ENCODE measurements at places on chromosomes 11 and 22.

GRCh38 chr11:45178890-45179671 lies 32.6 kb downstream of the PRDM11 start:
- H3K27me3 ChIP-seq, result no peaks in the 10 kb centered on the region
- H3K27ac ChIP-seq, result no peak overlapping the region
- H3K4me1 ChIP-seq, result no peaks in the 10 kb centered on the region
- no peak for DNase-seq

DNA sequence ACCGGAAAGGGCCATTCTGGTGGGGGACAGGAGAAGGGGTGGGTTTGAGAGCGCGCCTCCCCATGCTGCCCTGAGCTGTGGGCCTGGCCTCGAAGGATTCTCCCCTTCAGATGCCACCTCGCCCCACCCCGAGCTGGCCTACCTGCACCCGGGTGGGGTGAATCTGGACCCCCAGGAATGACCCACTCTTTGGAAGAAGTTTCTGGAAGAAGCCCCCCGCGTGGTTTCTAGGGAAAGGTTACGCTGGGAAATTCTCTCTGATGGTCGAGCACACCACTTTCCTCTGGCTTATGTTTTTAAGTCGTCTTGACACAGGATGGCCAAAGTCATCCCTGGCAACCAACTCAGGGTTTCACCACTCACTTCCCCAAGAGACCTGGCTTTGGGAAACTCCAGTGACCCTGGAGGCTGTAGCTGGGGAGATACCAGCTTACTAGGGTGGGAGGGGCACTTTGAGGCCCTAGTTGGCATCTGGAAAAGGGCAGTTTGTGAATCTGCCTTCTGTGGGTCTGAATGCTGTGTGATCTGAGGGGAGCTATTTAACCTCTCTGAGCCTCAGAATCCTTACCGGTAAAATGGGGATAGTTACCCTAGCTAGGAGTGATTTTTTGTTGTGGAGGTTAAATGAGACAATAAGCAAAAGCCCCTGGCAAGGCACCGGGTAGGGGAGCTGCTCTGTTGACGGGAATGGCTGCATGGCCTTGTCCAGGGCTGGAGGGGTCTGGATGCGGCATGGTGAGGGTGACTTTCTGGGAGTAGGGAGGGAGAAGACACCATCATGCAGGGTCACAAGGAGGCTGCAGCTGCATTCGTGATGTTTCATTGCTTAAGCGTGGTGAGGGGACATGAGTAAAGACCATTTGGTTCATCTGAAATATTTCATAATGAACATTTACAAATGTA lies 45.3 kb upstream of the ACCSL start:
- H3K4me3 ChIP-seq, result no peak overlapping the region
- H3K36me3 ChIP-seq, result no peaks in the 10 kb centered on the region
- no peak for DNase-seq
- H3K27me3 ChIP-seq, result peaks cover 3% of the 10 kb centered on the region
- H3K4me1 ChIP-seq, result no peaks in the 10 kb centered on the region

- no peaks in the 10 kb centered on the region for H3K27me3 ChIP-seq
- no peak for DNase-seq
- H3K4me1 ChIP-seq, result no peaks in the 10 kb centered on the region
- H3K27ac ChIP-seq, result no peak overlapping the region
- H3K36me3 ChIP-seq, result no peaks in the 10 kb centered on the region
Measured at GRCh38 chr11:74559934-74560309, 32.5 kb upstream of the POLD3 start.

DNA sequence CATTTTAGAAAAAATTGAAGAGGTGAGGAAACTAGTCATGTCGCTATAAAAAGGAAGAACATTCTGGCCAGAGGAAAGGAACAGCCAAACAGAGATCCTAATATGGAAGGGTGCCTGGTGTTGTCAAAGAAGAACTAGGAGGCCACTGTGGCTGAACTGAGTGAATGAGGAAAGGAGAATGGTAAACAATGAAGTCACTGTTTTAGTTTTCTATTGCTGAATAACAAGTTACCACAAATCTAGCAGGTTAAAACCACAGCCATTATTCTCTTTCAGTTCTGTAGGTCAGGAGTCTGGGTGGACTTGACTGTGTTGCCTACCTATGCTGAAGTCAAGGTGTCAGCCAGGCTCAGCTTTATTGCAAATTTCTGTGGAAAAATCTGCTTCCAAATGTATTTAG lies 549.3 kb upstream of the CCDC90B start:
- no peak overlapping the region for H3K4me3 ChIP-seq
- H3K27ac ChIP-seq, result no peak overlapping the region
- no peak for DNase-seq
- no peaks in the 10 kb centered on the region for H3K36me3 ChIP-seq
- H3K27me3 ChIP-seq, result peaks cover 3% of the 10 kb centered on the region

DNA sequence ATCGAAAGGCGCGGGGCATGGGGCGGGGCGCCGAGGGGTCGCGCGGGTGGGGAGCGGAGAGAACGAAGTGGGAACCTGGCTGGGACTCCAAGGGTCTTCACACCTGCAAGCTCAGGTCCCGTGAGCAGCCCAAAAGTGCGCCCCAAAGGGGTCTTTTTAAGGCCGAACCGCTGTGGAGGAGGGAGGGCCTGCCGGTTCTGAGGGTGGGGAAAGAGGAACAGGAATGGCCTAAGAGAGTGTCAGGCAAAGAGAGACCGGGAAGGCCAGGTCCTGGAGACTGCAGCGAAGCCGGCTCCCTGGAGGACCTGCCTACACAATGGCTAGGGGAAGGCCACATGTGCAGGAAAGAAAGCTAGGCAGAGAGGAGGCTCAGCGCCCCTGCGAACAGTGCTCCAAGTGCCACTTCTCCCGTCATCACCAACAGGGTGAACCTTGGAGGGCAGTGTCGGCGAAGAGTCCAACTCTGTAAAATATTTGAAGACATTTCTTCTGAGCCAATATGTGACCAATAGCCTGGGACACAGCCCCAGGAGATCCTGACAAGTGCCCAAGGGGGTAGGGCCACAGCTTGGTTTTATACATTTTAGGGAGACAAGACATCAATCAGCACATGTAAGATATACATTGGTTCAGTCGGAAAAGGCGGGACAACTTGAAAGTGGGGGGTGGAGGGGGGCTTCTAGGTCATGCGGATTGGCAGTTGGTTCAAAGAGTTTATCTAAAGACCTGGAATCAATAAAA lies 710 bp upstream of the DGCR2 start:
- DNase-seq, result no peak
- H3K27ac ChIP-seq, result peak overlapping the region; percentile 48
- H3K4me3 ChIP-seq, result peak overlapping the region; percentile 38
- H3K4me1 ChIP-seq, result peaks cover 38% of the 10 kb centered on the region
- no peaks in the 10 kb centered on the region for H3K27me3 ChIP-seq

DNA sequence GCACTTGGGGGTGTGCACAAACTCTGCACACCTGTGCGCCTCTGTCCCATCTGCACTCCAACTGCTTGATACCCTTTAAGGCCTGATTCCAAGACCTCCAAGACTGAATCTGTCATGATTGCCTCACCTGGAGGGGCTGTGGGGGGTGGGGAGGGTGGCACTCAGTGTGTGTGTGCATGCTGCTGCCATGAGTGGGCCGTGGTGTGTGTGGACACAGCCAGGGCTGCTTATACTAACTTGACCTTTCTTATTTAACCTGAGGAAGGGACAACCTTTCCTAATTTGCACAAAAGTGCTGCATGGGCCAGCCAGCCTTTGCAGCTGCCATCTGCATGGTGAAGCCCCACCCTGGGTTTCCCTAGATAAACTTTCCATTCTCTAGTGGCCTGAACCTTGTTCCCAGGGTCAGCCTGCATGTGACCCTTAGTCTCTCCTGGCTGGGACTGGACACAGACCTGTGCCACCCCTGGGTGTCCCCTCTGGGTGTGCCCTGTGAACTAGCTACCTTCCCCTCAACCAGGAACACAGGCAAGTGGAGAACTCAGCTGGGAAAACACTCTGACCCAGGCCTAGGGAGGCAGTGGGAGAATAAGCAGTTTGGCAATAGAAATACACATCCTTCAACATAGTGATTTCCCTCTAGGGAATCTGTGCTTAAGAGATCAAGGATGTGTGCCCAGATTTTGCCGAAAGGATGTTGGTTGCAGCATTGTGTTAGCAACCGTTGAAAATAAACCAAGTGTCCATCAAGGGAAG lies 45.4 kb upstream of the DKK3 start:
- no peak for DNase-seq
- no peak overlapping the region for H3K27ac ChIP-seq
- H3K27me3 ChIP-seq, result no peaks in the 10 kb centered on the region
- no peaks in the 10 kb centered on the region for H3K36me3 ChIP-seq
- no peak overlapping the region for H3K4me3 ChIP-seq

DNA sequence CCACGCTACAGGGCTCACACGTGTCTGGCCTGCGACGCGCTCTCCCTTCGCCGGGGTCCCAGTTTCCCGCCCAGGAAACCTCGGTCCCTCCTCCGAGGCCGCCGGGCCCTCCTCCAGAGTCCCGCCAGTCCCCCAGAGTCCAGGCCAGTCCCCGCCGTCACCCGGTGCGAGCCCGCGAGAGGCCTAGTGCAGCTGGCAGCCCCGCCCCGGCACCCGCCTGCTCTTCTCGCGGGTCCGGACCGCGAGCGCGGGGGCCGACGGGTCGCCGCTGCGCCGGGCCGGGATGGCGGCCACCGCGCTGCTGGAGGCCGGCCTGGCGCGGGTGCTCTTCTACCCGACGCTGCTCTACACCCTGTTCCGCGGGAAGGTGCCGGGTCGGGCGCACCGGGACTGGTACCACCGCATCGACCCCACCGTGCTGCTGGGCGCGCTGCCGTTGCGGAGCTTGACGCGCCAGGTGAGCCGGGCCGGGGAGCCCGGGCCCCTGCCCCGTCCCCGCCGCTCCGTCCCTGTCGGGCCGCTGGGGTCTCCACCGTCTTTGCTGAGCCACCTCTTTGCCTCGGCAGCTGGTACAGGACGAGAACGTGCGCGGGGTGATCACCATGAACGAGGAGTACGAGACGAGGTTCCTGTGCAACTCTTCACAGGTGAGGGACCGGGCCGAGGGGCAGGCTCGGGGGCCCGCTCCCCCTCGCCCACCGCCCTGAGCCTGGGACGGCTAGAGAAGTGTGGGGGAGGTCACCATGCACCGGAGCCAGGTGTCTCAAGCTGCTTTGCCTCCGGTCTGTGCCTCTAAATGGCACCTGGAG lies at the start of gene PTPMT1:
TSS of gene PTPMT1 (plus strand) at position 260 of the 809 bp plus-strand sequence. CDS start at position 284, 24 bp downstream.
- peak within 1 kb of the TSS; percentile 90 for H3K4me3 ChIP-seq
- peak within 1 kb of the TSS; percentile 94 for H3K27ac ChIP-seq
- H3K36me3 ChIP-seq, result peaks cover 27% of the 10 kb centered on the region
- peaks cover 34% of the 10 kb centered on the region for H3K4me1 ChIP-seq
- DNase-seq, result peak; percentile 82
- no peaks in the 10 kb centered on the region for H3K27me3 ChIP-seq

DNA sequence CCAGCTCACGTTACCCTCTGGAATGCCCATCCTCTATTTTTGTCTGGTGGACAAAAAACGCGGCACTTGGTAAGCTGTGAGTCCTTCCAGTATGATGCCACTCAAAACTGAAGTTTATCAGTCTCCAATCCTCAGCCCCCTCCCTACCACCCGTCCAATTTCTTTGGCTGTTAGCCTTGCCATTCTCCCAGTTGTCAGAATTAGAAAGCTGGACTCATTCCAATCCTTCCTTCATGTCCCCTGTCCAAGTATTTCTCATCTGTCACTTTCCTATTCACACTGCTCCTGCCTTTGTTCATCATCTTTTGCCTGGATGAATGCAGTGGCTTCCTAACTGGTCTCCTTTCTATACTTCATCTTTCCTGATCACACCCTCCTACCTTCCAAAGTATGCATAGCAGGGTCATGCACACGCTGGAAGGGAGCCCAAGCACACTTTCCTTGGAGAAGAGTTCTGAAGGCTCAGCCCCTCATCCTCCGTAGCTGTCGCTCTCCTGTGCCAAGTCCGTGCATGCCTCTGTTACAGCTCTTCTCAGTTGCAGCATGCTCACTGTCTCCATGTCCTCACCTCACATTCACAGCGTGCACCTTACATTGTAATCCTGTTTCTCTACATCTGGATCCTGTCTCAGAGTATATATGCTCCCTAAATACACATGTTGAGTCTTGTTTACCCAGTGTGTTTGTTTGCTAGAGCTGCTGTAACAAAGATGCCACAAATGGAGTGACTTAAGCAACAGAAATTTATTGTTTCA lies 19.4 kb downstream of the APLP2 start:
- H3K27me3 ChIP-seq, result no peaks in the 10 kb centered on the region
- no peak overlapping the region for H3K4me3 ChIP-seq
- no peak for DNase-seq
- no peaks in the 10 kb centered on the region for H3K4me1 ChIP-seq
- no peak overlapping the region for H3K27ac ChIP-seq

- peaks cover 6% of the 10 kb centered on the region for H3K4me1 ChIP-seq
- peaks cover 78% of the 10 kb centered on the region for H3K36me3 ChIP-seq
- H3K27ac ChIP-seq, result no peak overlapping the region
- H3K27me3 ChIP-seq, result no peaks in the 10 kb centered on the region
Measured at GRCh38 chr11:74090701-74091100, 80.1 kb downstream of the C2CD3 start.

DNA sequence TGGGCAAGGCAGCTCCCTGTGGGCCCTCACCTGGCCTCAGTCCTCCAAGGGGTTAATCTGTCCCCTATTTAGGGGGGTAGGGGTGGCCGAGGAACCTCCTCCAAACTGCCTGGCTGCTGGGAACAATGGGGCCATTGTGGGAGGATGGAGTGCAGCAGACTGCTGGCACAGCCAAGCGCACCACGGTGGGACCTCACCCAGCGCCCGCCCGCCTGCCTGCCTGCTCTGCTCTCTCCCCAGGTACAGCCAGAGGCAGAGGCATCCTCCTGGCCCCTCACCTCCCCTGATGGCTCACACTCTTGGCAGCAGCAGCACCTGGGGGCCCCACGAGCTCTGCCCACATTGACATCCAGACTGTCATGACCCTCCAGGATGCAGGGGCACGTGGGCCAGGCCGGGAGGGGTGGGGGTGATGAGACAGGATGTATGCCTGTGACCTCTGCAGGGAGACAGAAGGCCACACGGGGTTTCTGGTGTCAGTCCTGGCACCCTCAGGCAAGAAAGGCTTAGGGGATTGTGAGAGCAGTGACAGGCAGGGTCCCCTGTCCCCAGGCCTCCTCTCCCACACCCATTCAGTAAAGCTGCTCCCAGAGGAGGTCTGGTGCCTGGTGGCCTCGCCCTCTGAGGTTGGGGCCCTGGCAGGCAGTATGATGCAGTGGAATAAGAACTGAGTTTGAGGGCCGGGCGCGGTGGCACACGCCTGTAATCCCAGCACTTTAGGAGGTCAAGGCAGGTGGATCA lies 11.4 kb downstream of the BCL9L start:
- H3K4me1 ChIP-seq, result peaks cover 79% of the 10 kb centered on the region
- DNase-seq, result peak; percentile 89
- no peaks in the 10 kb centered on the region for H3K27me3 ChIP-seq
- H3K27ac ChIP-seq, result peak overlapping the region; percentile 94

DNA sequence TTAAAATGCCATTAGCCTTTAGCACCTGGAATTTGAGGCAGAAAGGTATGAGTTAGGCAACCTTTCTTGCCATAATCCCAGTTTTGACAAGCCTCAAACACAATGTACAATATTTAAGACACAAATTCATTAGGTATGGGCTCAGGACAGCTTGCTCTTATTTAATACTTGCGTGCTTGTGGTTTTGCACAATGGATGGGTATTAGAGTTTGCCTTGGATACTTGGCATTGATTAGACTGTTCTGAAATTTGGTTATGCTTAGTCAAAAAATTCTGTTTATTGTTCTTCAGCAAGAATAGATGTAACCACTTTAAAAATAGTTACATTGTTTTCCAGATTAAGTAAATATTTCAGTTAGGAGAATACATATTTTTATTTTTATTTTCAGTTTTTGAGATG lies 5.4 kb upstream of the C11orf65 start:
- H3K4me3 ChIP-seq, result no peak overlapping the region
- DNase-seq, result no peak
- H3K27me3 ChIP-seq, result no peaks in the 10 kb centered on the region
- H3K27ac ChIP-seq, result no peak overlapping the region
- H3K36me3 ChIP-seq, result peaks cover 42% of the 10 kb centered on the region

- no peak overlapping the region for H3K27ac ChIP-seq
- H3K27me3 ChIP-seq, result no peaks in the 10 kb centered on the region
- peaks cover 75% of the 10 kb centered on the region for H3K36me3 ChIP-seq
- no peak overlapping the region for H3K4me3 ChIP-seq
- no peak for DNase-seq
Measured at GRCh38 chr11:121561716-121562115, 108.9 kb upstream of the SORL1-AS1 start.
